AG04450 (cell line): ENCODE measurements at places on chromosomes 4 and X. TPM values are rescaled to one million over a fixed set of nuclear protein-coding genes. Genes with fewer than 3 reads are reported as not detected.

The GPAT3 gene
- 11.6 and 15.0 TPM in 2 replicates for polyA plus RNA-seq

The ZNF185 gene
- 8.7 and 10.3 TPM in 2 replicates for polyA plus RNA-seq

The CPXCR1 gene
- not detected in 2 replicates for polyA plus RNA-seq

The TAPT1 gene
- 8.9 and 11.5 TPM in 2 replicates for polyA plus RNA-seq

The PSAPL1 gene
- polyA plus RNA-seq: not detected in 2 replicates

The STK26 gene
- polyA plus RNA-seq: 0.25 and 0.61 TPM in 2 replicates

GRCh38 chr4:2220016-2220630, 21.8 kb downstream of the HAUS3 start:
- peak; percentile 30 for DNase-seq

- DNase-seq: peak; percentile 42
Measured at GRCh38 chr4:73311428-73311827, 52.8 kb upstream of the ANKRD17 start.

- DNase-seq: no peak
Measured at GRCh38 chr4:127521463-127521862, 111.3 kb upstream of the INTU start.

DNA sequence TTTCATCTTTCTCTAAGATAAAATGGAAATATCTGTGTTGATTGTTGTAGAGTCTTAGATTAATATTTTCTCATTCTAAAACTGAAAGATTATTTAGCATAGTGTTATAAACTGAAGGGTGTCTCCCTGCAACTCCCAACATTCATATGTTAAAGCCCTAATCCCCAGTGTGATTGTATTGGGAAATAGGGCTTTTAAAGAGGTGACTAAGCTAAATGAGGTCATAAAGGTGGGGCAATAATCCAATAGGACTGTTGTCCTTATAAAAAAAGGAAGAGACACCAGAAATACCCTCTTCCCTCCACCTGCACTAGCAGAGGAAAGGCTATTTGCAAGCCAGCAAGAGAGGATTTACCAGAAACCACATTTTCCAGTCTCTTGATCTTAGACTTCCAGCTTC, 1626.4 kb downstream of the C4orf33 start:
- no peak for DNase-seq

DNA sequence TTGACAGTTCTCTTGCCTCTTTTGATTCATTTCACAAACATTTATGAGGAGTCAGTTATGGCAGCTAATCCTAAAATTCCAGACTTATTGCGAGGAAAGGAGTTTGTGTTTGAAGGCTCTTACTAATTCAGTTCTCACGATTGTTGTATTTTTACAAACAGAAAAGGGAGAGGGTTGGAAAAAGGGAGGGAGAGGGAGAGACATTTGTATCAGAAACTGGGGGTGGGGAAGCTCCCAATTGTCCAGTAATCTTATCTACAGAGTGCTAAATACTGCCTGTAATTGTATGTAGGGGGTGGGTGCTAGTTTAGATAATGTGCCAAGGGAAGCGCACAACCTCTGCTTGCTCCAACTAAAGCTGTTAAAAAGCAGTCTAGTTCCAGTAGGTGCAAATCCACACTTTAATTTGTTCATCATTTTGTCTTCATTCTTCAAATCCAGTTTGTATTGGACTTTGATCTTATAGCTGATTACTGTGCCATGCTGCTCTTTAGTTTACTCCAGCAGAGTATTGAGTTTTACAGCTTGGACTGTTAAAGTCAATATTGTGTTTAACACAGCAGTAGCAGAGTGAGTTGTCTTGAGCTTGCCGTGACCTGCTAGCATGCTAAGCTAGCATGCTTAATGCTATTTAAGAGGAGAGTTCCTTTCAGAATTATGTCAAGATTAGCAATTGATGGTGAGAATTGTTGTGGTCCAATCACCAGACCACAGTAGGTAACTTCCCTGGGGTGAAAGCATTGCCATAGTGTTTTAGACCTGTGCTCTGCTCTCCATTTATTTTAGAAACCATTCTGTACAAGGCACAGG, 13.9 kb downstream of the FNIP2 start:
- DNase-seq: no peak

DNA sequence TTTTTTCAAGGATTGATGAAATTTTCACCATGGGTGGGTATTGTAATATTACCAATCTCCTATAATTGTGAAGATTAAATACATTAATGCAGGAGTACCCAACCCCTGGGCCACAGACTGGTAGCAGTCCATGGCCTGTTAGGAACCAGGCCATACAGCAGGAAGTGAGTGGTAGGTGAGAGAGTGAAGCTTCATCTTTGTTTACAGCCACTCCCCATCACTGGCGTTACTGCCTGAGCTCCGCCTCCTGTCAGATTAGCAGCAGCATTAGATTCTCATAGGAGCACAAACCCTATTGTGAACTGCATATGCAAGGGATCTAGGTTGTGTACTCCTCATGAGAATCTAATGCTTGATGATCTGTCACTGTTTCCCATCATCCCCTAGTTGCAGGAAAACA, 15.1 kb downstream of the RAPGEF2 start:
- DNase-seq: no peak

DNA sequence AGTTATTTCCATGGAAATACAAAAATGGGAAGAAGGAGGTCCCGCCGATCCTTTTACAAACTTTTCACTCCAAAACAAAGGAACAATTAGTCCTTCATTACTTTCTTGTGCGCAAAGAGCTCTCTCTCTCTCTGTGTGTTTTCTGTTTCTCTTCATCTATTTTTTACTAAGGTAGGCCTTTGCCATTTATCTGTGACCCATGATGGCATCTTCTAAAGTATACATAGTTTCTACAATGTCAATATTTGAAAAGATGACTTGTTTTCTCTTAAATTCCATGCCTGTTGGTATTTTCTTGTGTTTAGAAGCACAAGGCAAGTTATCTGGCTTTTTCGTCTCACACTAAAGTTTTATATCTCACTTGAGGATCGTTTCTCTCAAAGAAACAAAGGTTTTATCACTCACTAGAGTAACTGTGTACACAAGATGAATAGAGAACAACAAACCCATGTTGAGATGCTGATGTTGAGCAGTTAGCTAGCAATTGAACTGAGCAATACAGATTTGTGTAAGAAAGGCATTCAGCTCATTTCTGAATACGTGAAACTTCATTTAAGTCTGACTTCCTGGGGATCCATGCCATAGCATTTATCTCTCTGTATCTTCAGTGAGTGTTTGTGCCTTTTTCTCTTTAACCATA, 250.3 kb downstream of the GBA3 start:
- no peak for DNase-seq

DNA sequence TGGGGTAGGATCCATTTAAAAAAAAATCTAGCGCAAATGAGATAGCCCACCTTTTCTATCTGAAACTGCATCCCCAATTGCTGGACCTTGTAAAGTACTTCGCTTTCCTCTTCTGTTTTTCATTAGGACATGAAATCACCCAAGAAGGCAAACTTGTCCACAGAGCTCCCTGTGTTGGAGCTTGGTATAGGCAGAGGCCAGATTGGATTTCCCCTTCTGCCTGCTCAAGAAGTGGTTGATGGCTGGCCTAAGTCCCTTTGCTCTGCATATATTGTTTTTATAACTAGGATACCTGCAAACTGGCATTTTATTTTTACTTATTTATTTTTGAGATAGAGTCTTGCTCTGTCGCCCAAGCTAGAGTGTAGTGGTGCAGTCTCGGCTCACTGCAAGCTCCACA, 28.4 kb downstream of the RNF4 start:
- no peak for DNase-seq

DNA sequence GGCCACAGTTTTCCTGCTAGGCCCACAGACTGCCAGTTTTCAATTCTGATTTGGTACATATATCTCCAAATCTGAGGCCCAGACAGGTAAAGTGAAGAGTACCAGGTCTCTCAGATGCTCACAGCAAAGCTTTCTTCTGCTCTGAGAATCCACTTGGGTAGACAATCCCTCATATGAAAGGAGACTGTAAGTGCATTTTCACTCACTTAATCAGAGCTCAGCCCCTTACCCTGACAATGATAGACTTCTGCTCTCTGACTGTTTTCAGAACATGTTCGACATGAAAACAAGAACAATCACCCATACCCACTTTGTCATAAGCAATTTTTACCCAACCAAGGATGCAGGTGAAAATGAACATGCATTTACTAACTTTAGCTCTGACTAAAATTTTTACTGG, 7.1 kb downstream of the GPRIN3 start:
- DNase-seq: no peak

DNA sequence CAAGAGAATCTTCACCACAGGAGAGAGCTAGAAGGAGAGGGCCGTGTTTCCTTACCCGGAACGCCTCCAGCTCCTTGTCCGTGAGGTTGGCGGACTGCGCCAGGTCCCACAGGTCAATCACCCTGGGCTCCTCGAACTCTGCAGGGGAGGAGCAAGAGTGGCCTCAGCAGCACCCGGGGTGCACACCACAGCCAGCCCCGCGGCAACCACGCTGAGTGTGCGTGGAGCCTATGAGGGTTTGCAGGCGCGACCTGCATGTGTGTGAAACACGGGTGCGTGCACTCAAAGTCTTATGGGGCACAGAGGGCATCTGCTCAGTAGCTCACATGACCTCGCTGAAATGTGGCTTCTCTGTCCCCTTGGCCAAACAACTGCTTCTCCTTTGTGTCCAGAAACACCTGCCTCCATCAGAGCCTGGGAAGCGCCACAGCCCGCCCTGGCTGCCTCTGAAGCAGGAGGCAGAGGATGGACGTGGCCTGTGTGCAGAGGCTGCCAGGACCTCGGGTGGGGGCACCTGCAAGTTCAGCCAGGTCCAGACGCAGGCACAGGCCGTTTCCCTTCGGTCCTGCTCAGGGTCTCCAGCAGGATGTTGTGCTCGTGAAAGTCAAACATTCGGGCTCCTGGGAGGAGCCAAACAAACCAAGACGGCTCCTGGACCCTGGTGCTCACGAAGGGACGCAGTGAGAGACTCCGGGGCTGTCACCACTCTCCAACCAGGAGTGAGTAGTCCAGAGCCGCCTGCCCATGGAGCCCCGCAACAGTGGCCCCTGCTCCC, 16.0 kb downstream of the LRPAP1 start:
- DNase-seq: no peak

DNA sequence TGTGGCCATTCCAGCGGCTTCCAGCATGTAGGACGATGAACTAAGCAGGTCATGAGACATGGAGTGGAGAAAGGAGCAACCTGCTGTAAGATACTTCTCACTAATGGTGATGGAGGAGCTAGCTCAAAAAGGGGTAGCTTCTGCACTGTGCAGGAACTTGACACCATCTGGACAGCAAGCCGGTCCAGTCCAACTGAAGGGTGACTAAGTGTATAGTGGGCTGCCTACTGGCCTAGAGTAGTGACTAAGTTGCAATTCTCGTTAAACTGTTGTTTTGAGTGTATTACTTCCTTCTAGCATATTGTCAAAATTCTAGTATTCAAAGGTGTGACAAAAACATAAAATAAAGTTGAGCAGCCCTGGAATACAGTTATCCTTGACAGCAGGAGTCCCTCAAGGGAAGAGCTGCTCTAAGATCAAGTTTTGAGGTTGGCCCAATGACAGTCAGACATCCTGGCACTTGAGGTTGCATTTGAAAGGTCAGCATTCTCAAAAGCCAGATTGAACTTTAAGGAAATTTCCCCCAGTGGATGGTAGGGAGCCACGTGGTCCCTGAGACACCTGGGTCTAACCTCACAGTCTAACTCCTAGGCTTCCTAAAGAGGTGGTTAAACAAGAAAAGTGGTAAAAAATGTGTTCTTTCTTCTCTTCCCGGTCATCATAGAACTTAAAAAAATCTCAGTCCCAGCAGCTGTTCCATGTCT, 8.0 kb downstream of the CETN2 start:
- DNase-seq: no peak

GRCh38 chrX:134821901-134822300, 163.6 kb upstream of the PLAC1 start:
- DNase-seq: no peak

GRCh38 chrX:97527725-97528124, 644.0 kb downstream of the RPA4 start:
- DNase-seq: no peak

DNA sequence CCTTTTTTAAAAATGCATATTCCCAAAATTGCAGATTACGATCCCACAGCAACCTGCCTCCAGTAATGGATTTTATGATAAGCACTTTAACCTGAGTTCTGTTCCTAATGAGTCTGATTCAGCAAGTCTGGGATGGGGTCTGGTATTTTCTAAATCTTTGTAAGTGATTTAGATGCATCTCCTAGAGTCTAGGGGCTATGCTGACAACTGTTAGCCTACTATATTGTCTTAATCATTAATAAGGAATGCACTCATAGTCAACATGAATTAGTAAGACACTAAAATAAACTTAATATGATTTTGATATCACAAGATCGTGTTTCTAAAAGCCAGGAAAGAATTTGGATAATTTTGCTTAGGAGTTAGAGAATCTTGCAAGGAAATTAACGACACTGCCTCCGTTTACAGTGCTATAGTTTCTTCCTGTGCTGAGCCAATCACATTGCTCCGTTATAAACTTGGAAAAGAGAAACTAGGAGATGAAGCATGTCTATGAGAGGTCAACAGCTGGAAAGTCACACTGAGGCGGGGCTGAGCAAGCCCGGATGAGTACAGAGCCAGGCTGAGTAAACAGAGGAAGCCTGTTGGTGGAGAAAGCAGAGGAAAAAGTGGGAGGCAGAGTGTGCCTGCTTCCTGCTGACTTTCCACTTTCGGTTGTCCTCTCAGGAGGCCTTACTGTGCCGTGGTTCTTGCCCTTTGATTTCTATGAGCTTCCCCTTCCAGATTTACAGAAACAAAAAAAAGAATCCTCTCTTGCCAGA, 5.4 kb downstream of the SCARB2 start:
- peak; percentile 80 for DNase-seq

DNA sequence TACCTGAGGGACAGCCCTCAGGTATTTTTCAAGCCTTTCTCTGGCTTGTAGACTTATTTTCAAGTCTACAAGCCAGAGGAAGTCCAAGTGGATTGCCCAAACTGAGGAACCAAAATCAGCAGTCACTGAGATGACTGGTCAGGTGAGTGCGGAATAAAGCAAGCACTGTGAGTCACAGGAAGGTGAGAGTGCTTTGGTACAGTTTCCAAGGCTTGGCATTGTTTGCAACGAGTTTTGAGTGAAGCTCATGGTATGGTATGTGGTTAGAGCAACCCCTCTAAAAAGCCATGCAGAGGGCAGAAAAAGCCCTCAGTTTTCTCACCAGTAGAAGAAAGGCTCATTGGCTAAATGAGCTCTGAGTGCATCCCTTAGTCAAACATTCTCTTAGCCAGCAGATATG, 112.8 kb upstream of the EOLA2 start:
- DNase-seq: no peak
